ENCODE measurements at places on chromosomes 1 and 21.

DNA sequence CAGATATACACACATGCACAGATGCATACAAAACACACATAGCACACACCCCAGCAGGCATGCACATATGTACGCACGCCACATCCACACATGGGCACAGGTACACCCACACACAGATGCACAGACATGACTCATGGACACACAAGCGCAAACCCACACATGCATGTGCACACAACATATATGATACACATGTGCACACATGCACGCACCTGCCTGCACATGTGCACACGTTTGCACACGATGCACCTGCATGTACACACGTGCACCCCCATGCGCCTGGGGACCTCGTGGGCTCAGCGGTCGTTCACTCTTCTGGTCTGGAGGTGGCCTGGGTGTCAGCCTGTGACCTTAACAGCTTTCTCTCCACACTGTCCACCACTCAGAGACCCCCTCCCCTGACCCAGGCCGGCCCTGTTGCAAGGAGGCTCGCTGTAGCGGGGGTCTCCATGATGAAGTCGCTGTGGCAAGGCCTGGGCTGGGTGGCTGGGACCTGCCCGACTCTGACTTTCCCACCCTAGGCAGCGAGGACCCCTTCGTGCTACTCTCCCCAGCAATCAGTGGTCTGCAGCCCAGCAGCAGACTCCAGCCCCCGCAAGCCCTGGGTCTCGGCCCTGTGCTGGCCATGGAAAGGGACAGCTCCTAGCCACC, 92.1 kb upstream of the TTC34 start:
- no peak for DNase-seq

- DNase-seq: no peak
Measured at GRCh38 chr1:223244366-223245103, 101.5 kb upstream of the TLR5 start.

GRCh38 chr21:45381036-45381787, 23.8 kb upstream of the COL18A1 start:
- no peak for DNase-seq

DNA sequence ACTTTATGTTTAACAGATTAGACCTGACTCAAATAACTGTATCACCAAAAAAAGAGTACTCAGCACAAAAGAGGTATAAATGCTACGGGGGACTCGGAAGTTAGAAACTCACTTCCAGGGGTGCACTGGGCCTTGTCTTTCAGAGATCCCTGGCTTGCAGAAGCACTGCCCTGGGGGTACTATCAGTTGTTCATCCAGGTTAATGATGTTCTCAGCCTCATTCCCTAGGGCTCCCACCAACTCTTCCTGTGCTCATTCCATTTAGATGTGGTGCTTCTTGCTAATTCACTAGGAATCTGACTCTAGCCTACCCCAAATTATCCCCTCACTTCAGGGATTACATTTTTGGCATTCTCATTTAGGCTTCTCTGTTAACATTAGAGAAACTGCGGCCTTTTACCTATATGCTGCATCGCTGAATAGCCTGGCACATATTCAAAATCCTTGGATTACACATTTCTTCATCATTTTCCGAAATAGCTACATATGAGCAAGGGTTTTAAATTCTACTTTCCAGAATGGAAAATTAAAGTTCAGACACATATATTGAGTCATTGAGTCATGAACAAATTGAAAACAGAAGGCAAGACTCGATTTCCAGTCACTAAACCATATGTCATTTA, 338.5 kb downstream of the KCTD3 start:
- no peak for DNase-seq

DNA sequence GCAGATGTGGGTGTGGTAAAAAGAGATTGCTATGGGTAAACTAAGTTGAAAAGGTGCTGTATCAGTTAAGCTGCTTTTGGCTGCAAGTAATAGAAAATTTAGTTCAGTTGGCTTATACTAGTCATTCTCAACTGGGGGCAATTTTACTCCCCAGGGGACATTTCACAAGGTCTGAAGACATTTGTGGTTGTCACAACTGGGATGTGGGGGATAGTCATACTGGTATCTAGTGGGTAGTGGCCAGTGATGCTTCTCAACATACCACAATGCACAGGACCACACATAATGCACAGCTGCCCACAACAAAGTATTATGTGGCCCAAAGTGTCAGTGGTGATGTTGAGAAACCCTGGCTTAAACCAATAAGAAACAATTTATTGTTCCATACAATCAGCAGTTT, 31.4 kb downstream of the SERTAD4 start:
- no peak for DNase-seq

Data from stimulated activated CD4-positive, alpha-beta T cell treated with anti-CD3 and anti-CD28 coated beads, TNF-alpha, amount 100 ng/mL, for 24 hours (primary cell).